Germinal center (tissue), 1 donor: ENCODE measurements at places on chromosomes 3 and 15.

GRCh38 chr3:97778152-97778551 lies 13.6 kb downstream of the ARL6 start:
- no peak for DNase-seq

DNA sequence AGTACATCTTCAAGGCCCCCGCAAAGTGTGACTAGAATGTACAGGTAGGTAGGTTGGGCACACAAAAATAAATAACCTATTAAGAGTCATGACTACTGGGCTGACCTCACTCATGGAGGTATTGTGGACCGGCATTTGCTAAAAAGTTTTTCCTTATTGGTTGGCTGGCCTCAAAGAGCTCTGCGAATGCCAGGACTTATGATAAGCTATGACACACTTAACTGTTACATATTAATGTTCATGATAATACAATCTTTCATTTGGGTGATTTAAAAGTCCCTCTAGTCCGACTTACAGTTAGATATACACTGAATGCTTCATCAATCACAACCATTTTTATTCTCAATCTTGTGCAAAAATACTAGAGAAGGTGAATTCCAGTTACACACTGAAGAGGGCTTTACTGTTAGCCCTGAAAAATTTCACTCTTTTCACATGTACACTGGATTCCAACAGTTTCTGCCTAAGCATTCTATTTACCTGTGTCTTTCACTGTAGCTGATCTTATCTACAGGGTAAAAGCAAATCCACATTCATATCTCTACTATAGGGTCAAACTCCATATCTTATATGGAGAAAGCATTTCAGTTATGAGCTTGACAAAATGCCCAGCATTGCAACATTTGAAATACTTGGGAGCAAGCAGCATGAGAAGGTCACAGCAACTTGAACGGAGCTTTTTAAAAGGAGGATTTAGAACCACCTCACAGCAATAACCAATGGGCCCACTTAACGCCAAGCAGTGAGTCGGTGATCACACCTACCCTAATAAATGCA lies 329.1 kb downstream of the FOXP1 start:
- no peak for DNase-seq

DNA sequence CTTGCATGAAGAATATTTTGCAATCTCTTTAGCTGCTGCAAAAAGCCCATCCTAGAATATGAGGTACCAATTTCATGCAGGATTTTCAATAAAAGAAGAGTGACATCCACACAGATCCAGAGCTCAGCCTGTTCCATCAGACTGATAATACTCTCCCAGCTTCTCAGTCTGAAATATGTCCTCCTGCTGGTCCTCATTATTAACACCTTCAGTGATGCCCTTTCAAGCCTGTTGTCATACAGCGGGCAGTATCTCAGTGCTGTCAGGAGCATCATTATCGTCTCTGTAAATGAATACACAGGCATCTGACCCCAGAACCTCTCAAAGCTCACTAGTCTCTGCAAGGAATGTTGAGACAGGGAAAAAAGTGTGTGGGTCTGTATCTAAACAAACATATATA lies 1387.8 kb downstream of the OTOL1 start:
- no peak for DNase-seq

- DNase-seq = peak; percentile 75
Observed at GRCh38 chr3:186241910-186242821, 119.9 kb downstream of the DGKG start.

- no peak for DNase-seq
Observed at GRCh38 chr15:55786341-55786740, 43.4 kb upstream of the PRTG start.

- no peak for DNase-seq
Observed at GRCh38 chr3:187610981-187611511, 59.1 kb downstream of the SST start.

DNA sequence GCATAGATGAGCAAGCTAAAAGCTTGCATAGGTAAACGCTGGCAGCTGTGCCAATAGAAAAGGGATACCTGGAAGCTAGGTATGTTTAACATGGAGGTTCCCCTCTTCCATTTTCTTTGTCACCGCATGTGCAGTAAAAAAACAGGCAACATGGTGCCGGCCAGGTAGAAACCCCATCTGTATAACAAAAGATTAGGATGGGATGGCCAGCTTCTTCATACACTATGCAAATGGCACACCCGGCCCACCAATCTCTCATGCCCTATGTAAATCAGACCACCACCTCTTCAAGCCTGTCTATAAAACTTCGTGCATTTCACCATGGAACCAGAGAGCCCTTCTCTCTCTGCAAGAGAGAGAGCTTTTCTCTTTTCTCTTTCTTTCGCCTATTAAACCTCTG lies 224.3 kb upstream of the P2RY1 start:
- DNase-seq = no peak
